Purkinje cell (primary cell): ENCODE measurements at places on chromosomes 1 and 21. TPM values are rescaled to one million over a fixed set of nuclear protein-coding genes. Genes with fewer than 3 reads are reported as not detected.

Gene LHX8
- not detected in 2 replicates for polyA plus RNA-seq

Gene MFSD2A
- polyA plus RNA-seq: 0.73 and 4.1 TPM in 2 replicates

Gene CLCA2
- polyA plus RNA-seq: 0.05 TPM in 1 of 2 replicates, not detected in the other

Gene RGS4
- polyA plus RNA-seq: 2.1 and 105 TPM in 2 replicates

Gene DIPK1A
- polyA plus RNA-seq: 112 and 115 TPM in 2 replicates

Gene LCE1A
- polyA plus RNA-seq: not detected in 2 replicates

Gene LCE1B
- not detected in 2 replicates for polyA plus RNA-seq
